ENCODE measurements at places on chromosomes 3 and 15.

DNA sequence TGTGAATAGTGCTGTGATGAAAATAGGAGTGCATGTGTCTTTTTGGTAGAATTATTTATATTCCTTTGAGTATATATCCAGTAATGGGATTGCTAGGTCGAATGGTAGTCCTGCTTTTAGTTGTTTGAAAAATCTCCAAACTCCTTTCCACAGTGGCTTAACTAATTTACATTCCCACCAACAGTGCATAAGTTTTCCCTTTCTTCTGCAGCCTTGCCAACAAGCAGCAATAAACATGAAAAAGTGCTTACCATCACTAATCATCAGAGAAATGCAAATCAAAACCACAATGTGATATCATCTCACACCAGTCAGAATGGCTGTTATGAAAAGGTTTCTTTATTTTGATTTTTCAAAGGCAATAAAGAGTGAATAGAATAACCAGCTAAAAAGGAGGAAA lies 1105.9 kb downstream of the NAALADL2 start:
- no peak for DNase-seq

- no peak for DNase-seq
Measured at GRCh38 chr3:47525617-47526016, 12.1 kb upstream of the ELP6 start.

DNA sequence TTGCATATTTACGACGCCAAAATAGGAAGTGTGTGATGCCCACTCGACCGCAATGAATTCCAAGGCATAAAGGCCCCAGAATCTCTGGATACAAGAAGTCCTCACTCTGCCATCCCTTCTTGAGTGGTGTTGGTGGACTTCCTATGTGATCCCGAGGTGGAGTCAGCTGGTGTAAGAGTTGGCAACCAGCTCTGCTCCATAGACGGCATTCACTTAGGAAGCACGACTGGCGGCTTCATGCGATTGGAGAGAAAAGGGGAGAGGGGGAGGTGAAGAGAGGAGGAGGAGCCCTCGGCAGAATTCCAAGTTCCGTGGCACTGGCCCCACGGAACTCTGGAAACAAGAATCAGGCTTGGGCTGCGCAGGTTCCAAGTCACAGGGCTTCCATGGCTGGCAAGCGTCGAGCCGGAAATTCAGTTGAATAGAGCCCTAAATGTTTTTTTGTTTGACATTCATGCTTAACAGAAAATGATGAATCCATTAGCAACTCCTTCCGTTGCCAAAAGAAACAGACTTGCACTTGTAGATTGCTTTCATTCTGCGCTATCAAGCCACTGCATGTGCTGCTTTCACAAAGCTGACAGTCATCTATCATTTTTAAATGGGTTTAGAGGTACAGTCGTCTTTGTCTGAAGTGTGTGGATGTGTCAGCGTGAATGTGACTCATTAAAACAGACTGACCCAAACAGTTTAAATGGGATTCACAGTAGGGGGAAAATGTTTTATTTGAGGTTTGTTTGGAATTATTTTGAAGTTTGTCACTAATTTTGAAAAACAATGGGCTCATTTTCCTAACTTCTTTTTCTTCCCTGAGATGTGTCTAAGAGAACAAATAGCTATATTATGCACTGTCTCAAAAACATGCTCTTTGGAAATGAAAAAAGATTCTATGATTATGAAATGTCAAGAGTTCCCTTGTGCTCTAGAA lies 428.3 kb upstream of the ATP11B start:
- DNase-seq, result no peak

DNA sequence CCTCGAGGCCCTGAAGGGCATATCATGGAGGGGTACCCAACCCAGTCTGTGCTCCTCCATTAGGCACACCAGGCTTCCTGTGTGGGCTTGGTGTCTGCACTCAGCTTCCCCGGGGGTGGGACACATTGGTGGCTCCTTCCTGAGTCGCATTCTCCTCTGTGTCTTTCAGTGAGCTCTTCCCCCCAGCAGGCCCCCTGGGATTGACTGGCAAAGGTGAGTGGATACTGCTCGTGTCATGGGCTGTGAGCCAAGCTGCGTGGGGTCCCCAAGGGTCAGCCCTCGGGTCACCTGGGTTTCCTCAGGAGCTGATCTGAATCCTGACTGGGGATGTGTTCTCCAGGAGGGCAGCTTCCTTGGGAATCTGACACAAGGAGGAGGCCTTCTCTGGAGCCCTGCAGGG lies 231.0 kb downstream of the SNRPN start:
- no peak for DNase-seq

DNA sequence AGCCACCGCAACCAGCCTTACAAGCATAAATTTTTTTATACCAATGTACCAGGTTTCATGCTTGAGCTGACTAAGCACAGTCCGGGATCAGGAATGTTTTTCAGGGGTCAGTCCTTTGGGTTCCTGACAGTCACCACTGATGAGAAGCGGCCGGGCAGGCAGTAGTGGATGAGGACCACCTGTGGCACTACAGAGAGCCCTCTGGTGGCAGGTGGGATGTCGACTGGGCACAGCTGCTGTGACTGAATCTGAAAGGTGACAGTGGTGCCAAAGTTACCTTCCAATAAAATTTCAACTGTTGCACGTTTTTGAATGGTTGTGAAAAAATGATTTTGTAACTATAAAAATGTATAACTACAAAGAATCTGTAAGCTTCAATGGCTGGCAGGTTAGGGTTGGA lies 34.0 kb downstream of the TPRA1 start:
- no peak for DNase-seq

- DNase-seq, result no peak
Measured at GRCh38 chr3:127858521-127858920, 36.2 kb upstream of the MGLL start.

DNA sequence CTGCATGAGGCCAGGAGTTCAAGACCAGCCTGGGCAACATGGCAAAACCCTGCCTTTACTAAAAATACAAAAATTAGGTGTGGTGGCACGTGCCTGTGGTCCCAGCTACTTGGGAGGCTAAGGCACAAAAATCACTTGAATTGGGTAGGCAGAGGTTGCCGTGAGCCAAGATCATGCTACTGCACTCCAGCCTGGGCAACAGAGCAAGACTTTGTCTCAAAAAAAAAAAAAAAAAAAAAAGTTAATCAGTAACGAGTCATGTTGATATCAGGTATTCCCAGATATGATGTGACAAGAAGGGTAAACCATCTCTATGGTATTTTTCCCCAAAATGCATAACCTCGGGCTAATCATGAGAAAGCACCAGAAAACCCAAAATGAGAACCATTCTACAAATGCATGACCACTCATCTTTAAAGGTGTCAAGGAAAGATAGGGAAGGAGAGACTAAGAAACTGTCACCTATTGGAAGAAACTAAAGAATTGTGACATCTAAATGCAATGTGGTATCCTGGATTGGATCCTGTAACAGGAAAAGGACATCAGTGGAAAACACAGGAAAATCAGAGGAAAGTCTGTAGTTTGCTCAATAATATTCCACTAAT lies 66.5 kb upstream of the MAP4 start:
- no peak for DNase-seq

DNA sequence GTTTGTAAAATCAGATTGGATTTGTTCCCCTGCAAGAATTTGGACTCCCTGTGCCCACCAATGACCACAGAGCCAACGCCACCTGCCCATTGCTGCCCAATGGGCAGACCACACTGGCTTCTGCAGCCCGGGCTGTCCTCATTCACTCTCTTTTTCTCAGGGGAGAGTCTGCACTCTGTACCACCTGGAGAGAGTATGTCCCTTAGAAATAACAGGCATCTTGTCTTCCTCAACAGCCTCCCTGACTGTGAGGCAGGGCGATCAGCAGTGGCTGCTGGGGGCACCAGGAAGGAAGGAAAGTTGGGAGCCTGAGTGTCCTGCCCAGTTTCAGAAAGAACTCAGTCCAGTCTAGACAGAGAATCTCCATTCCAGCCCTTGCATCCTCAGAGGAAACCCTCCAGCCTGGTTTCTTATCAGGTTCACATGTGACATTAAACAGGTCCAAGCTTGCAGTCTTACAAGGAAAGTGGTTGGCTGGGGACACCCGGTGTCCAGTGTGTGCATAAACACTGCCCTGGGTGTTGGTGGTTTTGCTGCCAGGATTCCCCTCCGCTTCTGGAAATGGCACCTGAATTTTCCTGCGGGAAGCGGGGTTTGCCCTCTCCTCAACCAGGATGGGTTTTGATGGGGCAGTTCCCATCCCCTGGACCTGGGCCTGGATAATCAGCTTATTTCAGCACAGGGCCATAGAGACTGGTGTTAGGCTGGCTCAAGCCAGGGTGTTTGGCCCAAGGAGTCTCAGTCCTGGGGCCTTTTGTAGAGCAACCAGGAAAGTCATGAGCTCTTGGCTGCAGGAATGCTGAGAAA lies 37.2 kb downstream of the SSUH2 start:
- DNase-seq, result no peak

DNA sequence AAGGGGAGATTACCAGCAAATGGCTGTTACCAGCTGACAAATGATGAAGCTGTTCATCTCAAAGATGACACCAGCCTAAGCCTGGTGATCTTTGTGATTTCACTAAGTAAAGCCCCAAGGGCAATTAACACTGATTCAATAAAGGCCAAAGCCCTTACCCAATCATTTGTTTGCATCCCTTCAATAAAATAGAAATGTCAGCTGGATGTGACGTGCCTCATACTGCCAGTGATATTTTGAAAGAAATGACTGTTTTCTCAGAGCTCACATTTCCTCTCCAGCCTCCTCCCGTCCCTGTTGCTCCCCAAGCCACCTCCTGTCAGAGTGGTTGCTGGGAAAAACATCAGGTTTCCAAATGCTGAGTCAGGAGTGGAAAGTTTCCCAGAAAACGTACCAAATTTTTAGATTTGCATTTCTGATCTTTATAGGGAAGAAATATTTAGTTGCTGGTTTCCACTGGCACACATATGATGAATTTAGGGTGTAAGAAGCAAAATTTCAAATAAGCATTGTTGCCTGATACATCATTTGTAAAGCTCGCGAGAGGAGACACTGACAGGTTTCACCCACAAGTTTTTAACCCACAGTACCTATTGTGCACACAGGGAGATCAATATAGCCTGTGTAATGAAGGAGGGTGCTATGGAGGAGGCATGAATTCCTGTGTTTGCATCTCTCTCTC lies 21.0 kb downstream of the C2CD4A start:
- DNase-seq, result no peak

DNA sequence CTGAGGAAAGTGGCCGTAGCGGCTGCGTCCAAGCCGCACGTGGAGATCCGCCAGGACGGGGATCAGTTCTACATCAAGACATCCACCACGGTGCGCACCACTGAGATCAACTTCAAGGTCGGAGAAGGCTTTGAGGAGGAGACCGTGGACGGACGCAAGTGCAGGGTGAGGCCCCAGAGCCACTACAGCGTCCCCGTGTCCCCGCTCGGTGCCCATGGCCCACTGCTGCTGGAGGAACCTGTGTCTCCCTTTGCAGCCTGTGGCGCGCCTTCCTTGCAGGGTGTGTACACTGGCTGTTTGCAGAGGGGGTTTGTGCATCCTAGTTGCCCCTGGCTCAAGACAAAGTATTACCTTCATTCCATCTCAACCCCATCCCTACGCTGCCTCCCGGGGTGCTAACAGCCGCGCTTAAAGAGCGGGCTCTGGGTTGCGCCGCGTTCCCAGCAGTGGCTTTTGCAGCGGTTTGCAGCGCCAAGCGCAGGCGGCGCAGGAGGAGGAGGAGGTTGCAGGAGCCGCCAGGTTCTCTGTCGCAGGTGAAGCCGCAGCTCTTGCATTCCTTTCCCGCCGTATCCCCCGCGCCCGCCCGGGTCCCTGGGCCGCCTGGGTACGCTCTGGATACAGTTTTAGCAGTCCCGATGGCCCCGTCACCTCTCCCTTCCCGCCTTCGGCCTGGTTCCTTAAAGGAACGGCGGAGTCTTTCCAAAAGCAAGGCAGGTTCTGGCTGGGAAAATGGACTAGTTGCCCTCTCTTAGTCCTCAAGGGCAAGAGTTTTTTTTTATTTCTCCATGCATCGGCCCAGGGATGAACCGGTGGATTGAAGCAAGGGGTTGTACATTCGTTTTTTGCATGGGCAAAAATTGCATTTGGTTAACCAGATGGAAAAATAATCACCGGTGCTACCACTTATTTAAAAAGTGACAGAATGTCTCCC lies 1.2 kb downstream of the CRABP1 start:
- DNase-seq, result no peak

All from stimulated activated CD4-positive, alpha-beta T cell treated with anti-CD3 and anti-CD28 coated beads, Interleukin-4, amount 100 ng/mL, for 24 hours (primary cell).